ENCODE measurements at places on chromosomes 7 and 10.

- no peak for DNase-seq
Observed at GRCh38 chr7:116665332-116665996, 6.5 kb upstream of the MET start.

DNA sequence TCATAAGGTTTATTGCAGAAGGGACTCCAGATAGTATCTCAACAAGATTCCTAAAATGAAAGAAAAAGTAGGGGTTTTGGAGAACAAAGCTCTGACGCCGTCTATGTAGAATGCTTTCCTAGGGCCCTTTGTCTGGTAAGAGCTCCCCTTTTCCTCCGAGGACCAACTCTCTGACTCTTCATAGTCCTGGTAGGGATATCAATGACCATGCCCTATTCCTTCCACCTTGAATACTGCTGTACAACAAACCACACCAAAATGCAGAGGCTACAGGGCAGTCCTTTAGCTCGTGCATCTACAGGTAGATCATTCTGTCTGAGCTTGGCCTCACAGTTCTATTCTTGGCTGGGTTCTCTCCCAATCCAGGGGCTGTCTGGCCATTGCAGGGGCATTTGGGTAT lies 190.3 kb downstream of the WDR11 start:
- no peak for DNase-seq

DNA sequence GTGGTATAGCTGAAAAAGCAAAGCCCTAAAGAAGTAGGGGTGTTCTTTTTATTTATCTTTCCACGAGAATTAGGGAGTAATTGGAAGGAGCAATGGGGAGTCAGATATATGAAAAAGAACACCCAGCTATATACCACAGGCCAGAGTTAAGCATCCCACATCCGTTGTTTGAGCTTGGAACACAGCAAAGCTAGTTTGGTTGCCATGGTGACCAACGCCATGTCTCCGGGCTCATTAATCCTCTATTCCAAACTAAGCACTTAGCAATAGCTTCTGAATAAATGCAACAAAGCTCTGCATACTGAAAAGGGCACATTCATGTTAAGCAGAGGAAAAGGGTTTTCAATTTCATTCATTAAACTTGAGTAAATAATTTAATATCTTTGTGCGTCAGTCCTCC lies 23.5 kb downstream of the ASB4 start:
- DNase-seq, result peak; percentile 79

DNA sequence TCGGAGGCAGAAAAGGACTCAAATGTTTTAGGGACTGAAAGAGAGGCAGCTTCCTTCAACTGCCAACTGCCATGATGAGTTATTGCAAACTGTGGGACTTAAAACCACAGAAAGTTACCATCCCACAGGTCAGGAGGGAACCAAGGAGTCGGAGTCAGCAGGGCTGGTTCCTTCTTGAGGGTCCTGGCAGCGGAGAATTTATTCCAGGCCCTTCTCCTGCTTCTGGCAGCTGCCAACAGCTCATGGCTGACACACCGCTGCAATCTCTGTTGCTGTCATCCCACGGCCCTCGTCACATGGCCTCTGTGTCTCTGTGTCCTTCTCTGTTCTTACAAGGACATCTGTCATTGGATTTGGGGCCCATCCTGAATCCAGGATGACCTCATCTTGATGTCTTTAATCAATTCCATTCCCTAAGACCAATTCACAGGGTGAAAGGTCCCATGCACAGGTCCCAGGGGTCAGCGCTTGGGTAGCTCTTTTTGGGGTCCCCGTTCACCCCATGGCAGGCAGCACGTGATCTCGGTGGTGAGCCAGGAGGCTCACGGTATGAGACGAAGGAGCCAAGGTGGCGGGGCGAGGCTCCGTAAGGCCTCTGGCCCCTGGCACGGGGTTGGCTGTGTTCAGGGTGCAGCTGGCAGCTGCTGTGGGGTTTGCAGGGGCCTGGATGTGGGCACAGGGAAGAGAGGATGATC lies 27.4 kb upstream of the PSMG3 start:
- no peak for DNase-seq

DNA sequence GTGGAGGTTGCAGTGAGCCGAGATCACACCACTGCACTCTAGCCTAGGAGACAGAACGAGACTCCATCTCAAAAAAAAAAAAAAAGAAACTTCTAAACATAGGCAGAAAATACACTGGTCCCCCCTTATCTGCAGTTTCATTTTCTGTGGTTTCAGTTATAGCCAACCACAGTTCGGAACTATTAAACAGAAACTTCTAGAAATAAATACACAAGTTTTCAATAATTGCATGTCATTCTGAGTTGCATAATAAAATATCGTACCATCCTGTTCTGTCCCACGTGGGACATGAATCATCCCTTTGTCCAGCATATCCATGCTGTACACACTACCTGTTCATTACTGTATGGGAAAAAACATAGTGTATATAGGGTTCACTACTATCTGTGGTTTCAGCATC lies 8.0 kb downstream of the XRCC2 start:
- DNase-seq, result no peak

- DNase-seq, result no peak
Observed at GRCh38 chr10:105609451-105609850, 968.4 kb downstream of the SORCS3 start.

- DNase-seq, result no peak
Observed at GRCh38 chr7:24291271-24291670, 7.3 kb downstream of the NPY start.

GRCh38 chr7:129615018-129615417 lies 3.5 kb downstream of the NRF1 start:
- DNase-seq, result no peak

Data from ecto neural progenitor cell (in vitro differentiated cells).